Activated CD8-positive, alpha-beta memory T cell treated with anti-CD3 and anti-CD28 coated beads for 24 hours (primary cell): ENCODE measurements at places on chromosomes 4 and X.

GRCh38 chr4:10020871-10021652, at the start of gene SLC2A9:
TSS of gene SLC2A9 (minus strand) at chr4:10021497. CDS start at chr4:10021429, 68 bp downstream.
- DNase-seq, result no peak

DNA sequence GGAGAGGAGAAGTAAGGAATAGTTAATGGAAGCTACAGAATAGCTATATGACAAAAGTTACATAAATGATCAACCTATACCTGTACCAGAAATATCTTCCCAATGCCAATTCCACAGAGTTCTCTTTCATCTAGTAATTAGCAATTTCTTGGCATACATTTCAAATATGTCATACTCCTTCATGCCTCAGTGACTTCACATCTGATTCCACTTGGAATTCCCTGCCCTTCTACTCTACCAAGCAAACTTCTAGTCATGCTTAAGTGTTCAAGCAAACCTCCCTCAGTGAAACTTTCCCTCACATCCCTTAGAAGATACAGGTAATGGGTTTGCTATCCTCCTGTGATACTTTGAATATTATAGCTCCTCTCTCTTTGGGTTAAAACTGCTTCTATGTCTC, 127.1 kb downstream of the KLHL13 start:
- DNase-seq, result no peak

DNA sequence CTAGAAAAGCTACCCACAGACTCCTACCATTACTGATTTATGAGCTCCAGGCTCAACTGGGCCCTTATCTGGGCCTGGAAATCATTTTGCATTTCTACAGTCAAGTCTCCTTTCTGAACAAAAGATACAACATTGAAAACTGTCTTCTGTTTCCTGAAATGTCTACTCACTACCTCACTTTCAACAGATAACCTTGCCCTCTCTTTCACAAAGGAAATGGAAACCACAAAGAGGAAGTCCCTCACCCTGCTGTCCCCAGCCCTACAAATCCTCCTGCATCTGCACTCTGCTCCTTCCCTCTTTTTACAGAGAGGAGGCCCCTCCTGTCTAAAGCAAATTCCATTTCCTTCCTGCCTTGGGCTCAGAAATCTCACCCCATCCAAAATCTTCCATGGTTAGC, 24.8 kb upstream of the CYBB start:
- DNase-seq, result no peak

DNA sequence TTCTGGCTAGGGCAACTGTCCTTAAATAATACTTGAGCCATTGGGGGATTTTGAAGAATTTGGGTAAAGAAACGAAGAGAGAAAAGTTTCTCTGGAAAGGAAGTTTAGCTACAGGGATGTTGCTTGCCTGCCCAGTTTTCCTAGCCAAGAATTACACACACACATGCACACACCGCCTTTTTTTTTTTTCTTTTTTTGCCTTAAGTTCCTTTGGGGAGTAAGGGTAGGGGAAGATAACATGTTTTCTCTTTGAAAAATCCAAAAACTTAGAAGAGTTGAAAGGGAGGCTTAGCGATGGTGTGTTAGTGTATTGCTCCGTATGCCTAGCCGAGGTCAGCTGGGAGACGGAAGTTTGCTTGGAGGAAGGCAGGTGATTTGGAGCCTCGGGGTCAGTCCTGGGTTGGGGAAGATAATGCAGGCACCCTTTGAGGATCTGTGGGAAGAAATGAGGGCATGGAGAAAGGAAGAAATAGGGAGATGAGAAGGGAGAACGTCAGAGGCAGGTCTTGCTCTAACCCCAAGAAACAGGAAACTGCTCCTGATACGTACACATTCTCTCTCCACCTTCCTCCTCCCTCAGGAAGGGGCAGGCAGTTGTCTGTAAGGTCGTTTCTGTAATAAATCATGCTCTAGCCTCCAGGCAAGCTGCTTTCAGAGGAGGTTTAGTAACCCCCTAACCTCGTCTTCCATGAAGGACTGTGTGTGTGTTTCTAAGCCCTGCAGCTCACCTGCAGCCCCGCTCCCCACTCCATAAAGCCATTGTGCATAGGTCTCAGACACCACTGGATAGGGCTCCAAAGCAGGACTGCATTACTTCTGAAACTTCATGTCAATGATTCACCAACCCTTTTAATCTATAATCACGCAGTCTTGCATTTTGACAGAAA, 10.5 kb downstream of the KLF3 start:
- no peak for DNase-seq

GRCh38 chr4:138710297-138710696, 305.3 kb upstream of the NOCT start:
- DNase-seq, result no peak

- no peak for DNase-seq
These were observed 25.6 kb upstream of the SORBS2 start for GRCh38 chr4:185837415-185838103.

DNA sequence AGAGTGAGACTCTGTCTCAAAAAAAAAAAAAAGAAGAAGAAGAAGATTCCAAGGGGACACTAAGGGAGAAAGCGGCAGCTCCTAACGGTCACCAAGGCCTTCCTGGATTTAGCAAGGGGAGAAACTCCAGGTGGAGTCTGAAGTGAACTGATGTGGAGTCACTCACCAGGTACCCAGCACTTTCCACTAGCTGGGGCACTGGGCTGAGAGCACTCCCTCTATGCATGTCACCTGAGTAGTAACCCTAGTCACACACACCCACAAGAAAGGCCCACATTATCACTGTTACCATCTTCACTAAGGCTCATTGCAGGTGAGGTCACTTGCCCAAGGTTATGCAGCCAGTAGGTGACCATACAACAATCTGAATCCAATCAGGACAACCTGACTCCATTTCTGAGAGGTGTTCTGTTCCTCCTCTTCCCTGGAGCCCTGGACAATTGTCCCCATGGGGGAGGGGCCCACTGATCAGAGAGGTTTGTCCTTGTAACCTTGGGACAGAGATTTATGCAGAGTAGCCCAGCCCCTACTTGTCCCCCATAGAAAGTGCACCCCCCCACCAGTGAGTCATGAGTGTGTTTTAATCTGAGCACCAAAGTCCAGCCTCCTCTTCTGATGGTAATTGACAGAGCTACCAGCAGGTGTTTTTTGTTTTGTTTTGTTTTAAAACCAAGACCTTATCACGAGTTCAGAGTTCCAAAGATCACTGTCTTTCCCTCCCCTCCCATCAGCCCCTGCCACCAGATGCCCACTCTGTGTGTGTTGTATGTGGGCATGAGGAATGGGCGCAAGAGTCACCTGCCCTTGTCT, 5.9 kb upstream of the SASH3 start:
- DNase-seq, result no peak

DNA sequence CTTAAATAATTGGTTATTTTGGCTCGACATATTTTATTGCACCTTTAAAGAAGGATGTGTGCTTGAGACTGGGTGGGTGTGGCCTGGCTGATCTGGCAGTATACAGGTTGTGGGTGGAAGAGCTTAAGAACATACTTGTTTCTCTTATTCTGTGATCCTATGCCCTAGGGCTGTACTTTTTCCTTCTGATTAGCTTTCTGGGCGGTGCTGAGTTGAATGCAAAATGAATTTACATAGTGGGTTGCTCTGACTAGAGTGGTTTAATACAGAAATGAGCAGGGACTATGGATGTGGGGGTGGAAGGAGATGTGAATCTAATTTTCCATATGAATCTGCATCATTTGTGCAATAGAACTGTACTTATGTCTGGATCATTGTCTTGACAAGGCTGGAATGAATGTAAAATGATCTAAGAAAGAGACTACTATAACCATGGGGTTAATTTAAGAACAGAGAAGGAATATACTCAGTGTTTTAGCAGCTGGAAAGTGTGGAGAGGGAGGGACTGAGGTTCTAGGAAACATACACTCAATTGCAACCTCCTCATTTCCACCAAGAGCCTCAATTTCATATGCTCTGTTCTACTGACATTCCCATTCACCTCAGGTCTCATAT, 73.7 kb downstream of the RLIM start:
- DNase-seq, result no peak

DNA sequence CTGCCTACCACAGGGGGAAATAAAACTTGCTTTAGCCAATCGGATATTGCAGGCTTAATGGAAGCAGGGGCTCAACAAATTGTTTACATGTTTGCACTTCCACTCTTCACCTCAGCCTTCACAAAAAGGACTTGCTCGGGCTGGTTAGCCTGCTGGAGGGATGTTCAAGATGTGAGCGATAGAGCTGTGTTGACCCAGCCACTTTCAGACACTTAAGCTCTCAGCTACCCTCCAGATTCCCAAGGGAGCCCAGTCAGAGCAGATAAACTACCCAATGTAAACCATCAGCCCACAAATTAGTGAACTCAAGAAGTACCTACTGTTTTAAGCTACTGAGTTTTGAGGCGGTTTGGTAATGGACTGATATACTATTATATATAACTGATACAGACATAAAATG, 508.4 kb upstream of the FTHL17 start:
- DNase-seq, result no peak

GRCh38 chr4:54999003-54999402, 126.4 kb downstream of the KDR start:
- no peak for DNase-seq

- DNase-seq, result no peak
These were observed 37.4 kb downstream of the EDA2R start for GRCh38 chrX:66601522-66601921.

GRCh38 chrX:118225711-118226428, 109.3 kb upstream of the KLHL13 start:
- no peak for DNase-seq

DNA sequence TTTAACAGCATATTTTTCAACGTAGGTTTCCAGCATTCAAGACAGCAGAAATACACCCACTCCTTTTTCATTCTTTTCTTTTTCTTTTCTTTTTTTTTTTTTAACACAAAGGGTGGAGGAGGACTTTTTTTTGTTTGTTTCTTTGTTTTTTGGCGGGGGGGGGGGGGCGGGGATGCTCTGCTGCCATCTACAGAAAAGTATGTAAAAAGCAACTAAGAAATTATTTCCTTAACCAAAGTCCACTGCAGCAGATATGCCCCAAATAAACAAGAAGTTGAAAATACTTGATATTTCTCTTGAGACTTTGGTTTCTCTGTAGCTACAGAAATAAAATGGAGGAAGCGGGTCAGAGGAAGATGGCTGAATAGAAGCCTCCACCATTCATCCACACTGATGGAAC, 63.2 kb upstream of the PBDC1 start:
- DNase-seq, result no peak

- DNase-seq, result no peak
These were observed 63.8 kb downstream of the CORIN start for GRCh38 chr4:47774079-47774478.

DNA sequence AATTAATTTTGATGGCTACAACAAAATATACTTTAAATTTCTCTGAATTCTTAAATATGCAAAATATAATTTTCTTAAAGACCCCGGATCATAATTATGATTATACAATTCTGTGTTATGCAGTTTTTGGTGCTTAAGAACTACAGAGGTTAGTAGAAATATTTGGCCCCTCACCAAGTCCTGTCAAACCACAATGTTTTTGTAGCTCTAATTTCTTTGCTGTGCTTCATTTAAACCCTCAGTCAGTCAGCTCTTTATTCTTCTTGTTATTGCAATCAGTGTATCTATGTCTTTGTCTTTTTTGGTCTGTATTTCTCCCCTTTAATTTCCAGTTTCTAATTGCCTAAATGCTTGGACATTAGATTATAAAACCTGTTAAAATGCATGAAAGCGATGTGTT, 186.1 kb downstream of the CAMK2D start:
- DNase-seq, result no peak

- no peak for DNase-seq
These were observed 43.5 kb downstream of the NDST3 start for GRCh38 chr4:118077767-118078105.

DNA sequence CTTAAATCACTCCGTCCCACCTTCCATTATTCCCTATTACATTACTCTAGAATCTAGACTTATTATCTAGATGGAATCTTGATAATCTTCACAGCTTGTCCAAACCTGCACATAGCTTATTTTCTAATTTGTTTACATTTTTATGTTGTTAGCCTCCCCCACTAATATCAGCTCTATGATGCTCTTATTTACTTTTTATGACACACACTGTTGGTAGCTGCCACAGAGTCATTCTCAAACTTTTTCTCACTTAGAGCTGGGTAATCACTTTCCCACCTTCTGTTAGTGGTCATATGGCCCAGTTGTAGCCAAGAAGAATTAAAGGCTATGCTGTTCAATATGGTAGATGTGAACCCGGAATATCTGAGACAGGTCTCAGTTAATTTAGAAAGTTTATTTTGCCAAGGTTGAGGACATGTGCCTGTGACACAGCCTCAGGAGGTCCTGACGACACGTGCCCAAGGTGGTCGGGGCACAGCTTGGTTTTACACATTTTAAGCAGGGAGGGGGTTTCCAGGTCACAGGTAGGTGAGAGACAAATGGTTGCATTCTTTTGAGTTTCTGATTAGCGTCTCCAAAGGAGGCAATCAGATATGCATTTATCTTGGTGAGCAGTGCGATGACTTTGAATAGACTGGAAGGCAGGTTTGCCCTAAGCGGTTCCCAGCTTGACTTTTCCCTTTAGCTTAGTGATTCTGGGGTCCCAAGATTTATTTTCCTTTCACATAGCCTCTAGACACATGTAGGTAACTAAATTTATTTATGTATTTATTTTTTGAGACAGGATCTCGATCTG, 7.0 kb upstream of the ADGRA3 start:
- DNase-seq, result no peak

DNA sequence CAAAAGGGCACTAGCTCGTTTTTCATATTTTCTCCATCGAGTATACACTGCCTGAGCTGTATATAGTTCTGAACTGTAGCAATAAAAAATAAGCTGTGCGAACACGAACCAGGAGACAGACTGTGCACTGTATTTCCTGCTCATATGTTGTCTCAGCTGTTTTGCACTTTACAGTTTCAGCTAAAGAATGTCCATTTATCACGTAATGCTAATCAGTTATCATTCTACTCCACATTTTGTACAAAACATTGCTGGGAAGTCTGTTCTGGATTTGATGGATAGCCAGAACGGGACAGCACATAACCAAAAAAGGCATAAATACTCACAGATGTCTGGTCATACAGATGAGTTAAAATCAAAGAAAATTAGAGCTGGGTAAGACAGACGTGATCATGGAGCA, 315.5 kb upstream of the ADGRL3 start:
- DNase-seq, result no peak

DNA sequence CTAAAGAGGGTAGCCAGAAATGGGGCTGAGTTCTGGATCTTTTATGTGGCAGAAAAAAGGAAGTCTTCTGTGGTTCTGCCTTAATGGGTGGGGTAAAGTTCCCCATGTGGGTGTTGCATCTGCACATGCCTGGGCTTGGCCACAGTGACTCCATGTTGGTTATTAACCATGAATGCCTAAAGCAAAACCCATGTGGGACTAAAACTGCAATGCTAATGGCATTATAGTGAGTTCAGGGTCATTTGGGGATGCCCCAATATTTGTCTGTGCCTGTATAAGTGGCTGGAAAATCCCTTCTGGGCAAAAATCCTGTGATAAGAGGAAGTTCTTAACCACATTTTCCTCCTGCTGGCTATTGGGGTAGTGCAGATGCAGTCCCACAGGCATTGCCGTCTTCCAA, 857.4 kb downstream of the FAT4 start:
- no peak for DNase-seq

DNA sequence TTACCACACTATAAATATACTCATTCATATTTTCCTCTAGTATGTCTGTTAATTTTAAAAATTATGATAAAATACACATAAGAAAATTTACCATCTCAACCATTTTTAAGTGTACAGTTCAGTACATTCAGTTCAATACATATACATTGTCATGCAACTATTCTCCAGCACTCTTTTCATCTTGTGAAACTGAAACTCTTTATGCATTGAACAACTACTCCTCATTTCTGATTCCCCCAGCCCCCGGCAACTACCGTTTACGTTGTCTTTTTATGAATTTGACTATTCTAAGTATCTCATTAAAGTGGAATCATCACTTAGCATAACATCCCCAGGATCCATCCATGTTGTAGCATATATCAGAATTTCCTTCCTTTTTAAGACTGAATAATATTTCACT, 8.7 kb downstream of the SMARCAD1 start:
- DNase-seq, result no peak
